ENCODE measurements at places on chromosomes 3 and 15. TPM values are rescaled to one million over a fixed set of nuclear protein-coding genes. Genes with fewer than 3 reads are reported as not detected.

Gene PLCH1
- polyA plus RNA-seq = 0.02 TPM

Gene ANKDD1A
- polyA plus RNA-seq = 0.96 TPM

DNA sequence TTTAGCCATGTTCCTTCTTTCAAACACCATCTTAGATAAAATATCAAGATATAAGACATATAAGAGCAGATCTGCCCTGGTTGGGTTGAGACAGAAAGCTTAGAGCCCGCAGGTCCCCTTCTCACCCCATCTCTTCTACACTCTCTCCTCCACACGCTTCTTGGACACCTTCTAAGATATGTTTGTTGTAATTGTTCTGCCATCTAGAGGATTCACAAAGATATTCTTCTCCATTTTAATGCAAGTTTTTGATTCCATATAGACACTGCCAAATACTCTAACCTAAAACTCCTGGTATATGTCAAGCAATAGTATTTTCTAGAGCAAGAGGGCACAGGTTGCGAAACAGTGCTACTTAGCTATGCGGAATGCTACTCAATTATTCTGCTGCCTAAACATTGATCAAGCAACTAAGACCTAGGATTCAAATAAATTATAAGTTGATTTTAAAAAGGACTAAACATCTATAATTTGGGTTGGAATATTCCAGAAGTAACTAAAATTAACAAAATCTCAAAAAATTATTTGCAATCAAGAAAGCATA is 6.8 kb downstream of the CHRM5 start:
- DNase-seq = no peak

- DNase-seq = no peak
Observed at GRCh38 chr3:5245927-5246326, 58.4 kb downstream of the EDEM1 start.

GRCh38 chr3:129197321-129197720 is 13.6 kb upstream of the CNBP start:
- no peak for DNase-seq

- DNase-seq = no peak
Observed at GRCh38 chr3:134030379-134031347, 938 bp upstream of the SLCO2A1 start.

GRCh38 chr15:41982133-41982930 is 10.0 kb upstream of the EHD4 start:
- no peak for DNase-seq

GRCh38 chr3:27354588-27355203 is 14.5 kb downstream of the NEK10 start:
- DNase-seq = no peak

DNA sequence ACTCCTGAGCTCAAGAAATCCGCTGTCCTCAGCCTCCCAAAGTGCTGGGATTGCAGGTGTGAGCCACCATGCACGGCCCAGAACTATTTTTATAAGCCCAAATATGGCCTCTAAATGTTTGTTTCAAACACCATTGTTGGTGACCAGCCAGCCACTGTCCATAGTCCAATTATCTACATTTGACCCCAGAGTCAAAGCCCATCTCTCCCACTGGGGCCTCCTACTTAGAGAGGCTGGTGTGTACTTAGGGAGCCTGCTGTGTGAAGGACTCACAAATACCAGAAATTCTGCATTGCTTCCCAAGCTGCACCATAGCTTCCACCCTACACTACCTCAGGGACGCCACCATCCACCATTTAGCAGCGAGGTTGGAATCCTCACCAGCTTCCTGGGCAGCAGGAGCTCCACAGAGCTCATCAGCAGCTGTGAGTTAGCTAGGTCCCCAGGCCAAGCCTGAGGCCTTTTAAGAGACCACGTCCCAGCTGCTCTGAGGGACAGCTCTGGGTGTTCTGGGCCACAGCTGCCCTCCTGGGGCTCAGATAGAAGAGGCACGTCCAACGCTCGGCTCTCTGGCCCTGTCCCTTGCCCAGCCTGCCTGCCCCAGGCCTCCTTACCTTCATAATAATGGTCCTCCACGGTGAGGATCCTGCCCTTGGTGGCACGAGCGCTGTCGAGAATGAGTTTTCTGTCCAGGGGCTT is 29.5 kb downstream of the TKT start:
- DNase-seq = no peak

- no peak for DNase-seq
Observed at GRCh38 chr3:156770699-156771414, 55.3 kb upstream of the LEKR1 start.

- DNase-seq = no peak
Observed at GRCh38 chr3:123365450-123366143, 83.3 kb downstream of the ADCY5 start.

GRCh38 chr15:46709460-46710083 is 1007.7 kb upstream of the SEMA6D start:
- DNase-seq = no peak

DNA sequence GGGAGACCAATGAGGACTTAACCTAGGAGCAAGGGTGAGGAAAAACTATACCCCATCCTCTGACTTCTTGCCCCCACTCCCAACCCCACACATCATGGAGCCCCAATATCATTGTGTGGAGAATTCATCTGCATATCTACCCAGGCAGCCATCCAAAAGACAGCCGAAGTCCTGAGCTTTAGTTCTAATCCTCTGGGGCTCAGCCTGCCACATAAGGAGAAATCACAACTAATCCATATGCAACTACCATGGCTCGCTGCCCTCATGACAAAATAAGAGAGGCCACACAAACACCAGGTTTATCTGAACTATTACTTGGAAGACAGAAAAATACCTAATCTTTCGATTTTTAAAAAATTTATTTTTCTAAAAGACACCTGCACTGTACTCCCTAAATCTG is 17.7 kb downstream of the HEXA start:
- DNase-seq = no peak

DNA sequence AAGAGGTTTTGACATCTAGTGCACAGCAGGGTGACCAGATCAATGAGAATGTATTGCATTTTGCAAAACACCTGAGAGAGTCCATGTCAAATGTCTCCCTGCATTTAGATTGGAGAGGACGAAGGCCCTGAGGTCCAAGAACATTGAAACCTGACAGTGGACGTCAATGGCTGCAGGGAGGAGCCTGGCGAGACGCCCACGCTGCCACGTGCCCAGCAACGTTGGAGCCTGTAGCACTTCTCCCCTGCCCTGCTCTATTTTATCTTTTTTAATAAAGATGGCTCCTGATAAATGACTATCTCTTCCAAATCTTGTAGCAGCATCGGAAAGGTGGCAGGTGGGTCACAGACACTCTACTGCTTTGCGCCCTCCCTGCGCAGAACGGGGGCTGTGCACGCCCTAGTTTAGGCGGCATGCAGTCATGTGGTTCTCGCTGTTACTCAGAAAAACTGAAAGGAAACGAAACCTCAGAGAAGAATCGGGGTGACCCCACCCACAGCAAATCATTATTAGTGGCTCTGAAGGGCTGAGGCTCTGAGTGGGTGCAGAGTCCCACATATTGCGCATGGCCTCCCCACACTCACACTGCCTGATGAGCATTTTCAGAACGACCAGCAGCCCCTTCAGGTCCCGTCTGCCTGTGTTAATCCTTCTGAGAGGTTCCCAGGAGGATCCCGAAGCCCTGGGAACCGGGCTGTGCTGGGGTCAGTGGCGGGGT is 62.5 kb upstream of the TAMM41 start:
- DNase-seq = no peak

GRCh38 chr15:100714749-100715342 is 112.5 kb downstream of the ASB7 start:
- DNase-seq = no peak

- DNase-seq = no peak
Observed at GRCh38 chr3:121757087-121757811, 7.7 kb upstream of the GOLGB1 start.

DNA sequence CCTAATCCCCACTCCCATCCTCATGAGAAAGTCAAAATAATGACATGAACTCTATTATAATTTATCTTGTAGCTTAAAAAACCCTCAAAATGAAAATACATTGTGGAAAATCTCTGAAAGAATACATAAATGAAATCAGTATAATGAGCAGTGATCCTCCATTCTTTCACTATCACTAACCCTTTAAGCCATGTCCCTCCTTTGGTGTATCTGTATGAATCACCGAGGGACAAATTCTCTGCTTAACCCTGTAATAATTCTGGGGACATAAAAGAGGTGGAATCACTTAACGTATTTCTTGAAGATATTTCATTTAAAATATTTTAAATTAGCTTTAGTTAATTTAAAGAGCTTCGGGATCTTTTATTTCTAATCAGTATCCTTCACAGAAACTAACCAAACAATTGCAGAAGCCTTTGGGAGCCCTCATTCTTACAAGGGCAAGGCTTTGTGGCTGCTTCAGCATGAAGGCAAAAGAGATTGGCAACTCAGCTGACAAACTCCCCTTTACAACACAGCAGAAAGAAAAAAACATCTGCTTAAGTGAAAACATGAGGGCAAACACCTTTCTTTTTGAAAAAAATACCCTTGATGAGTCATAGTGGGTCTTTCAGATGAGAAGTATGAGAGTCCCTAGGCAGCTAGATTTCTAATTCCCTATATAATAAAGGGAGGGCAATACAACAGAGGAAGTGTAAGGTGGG is 44.0 kb upstream of the ALCAM start:
- no peak for DNase-seq

DNA sequence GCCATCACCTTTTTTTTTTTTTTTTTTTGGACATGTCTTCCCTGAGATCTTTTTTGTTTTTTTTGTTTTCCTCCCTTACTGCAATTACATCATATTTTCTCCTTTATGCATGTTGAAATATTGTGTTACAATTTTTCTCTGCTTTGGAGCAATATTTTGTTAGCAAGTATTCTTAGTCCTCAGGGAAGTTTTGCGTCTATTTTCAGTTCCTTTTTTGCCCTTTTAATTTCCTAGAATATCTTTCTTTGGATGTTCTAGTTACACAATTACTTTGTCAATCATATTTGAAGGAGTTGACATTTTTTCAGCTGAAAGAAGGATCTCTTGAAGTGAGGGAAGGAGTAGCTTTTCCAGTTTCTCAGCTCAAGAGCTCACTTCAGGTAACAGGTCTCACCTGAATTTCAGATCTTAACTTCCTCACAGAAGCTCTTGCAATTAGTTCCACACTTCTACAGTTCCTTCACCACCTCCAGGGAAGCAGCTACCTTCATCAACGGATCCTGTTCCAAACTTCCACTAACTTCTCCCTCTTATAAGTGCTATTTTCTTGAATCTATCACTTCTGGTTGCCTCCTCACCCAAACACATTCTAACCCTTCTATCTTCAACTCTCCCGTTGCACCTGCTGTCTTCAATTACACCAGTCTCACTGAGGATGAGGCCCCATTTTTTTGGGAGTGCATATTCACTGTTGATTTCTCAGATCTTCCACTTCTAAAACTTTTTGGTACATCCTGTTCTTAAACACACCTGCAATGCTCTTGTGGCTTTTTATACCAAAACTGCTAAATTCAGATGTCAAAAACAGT is 57.8 kb upstream of the CPOX start:
- no peak for DNase-seq

Gene MBD4
- polyA plus RNA-seq = 24.3 TPM

- DNase-seq = no peak
Observed at GRCh38 chr3:95508124-95508523, 1306.3 kb upstream of the EPHA6 start.

DNA sequence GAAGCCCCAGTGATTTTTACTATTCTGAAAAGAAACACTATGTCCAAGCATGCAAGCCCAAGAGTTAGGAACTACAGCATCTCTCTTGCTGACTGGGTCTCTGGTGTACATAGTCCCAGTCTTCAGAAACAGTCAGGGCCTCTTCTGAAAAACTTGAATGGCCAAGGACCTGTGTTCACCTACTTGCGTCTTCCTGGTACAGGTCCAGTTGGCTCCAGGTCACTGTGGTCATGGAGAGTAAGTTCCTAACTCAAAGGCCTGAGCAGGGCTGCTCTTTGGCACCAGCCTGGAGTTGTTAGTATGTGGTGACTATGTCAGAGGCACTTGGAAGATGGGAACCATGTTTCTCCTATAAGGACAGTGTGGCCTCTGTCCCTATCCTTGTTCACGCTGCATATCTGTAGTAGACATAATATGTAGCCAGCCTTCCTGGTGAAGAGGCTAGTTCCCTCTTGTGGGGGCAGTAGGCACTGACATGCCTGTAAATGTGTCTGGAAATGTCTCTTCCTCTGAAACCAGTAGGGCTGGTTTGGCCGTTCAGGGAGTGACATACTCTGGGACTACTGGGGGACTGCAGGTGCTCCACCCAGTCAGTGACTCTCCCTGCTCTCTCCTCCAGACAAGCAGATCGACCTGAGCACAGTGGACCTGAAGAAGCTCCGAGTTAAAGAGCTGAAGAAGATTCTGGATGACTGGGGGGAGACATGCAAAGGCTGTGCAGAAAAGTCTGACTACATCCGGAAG is 2.6 kb upstream of the RBM15B start:
- no peak for DNase-seq

Gene BBS4
- 16.5 TPM for polyA plus RNA-seq

Gene ANKUB1
- 0.77 TPM for polyA plus RNA-seq

- no peak for DNase-seq
Observed at GRCh38 chr3:143977341-143978262, 6.0 kb downstream of the DIPK2A start.

Gene ARGFX
- polyA plus RNA-seq = not detected

- DNase-seq = no peak
Observed at GRCh38 chr3:188341501-188341900, 187.5 kb downstream of the LPP start.

DNA sequence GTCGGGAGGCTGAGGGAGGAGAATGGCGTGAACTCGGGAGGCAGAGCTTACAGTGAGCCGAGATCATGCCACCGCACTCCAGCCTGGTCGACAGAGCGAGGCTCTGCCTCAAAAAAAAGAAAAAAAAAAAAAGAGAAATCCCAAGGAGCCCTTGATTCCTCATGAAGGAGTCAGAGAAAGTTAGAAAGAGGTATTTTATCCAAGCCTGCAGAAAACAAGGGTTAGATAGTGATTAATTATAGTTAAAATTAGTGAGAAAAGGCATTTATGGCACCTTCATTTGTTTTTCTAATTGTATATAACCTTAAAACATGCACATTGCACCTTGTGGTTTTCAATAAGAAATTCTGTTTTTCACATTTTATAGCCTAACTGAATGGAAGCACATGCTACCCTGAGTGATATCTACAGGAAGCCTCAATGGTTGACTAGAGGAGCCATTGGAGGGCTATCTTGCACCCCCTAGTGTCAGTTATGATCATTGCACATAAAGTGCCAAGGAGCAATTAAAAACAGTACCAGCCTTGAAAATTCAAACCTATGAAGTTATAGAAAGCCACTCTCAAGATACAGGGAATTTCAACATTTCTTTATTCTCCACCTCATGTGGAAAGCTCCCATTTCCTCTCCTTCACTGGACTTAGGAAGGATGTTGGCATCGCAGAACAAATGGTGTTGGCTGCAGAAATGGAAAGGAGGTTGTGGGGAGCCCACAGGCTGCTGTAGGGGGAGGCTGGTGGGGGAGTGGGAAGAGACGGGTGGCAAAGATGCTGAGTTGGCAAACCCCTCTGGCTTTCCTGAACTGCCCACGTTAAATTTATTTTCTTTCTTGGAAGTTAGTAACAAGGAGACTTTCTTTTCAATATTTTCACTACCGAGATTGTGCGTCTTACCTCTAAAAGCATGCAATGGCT is 48.5 kb downstream of the ITGA11 start:
- DNase-seq = no peak

- DNase-seq = no peak
Observed at GRCh38 chr15:101504373-101504772, 14.9 kb upstream of the PCSK6 start.

All from keratinocyte (primary cell).